Stimulated activated memory B cell treated with anti-CD40 and anti-IgM and Interleukin-4, amounts not matched to agents 10 μg/mL and 1 μg/mL and 100 μg/mL, for 72 hours (primary cell): ENCODE measurements at places on chromosomes 13 and 19.

DNA sequence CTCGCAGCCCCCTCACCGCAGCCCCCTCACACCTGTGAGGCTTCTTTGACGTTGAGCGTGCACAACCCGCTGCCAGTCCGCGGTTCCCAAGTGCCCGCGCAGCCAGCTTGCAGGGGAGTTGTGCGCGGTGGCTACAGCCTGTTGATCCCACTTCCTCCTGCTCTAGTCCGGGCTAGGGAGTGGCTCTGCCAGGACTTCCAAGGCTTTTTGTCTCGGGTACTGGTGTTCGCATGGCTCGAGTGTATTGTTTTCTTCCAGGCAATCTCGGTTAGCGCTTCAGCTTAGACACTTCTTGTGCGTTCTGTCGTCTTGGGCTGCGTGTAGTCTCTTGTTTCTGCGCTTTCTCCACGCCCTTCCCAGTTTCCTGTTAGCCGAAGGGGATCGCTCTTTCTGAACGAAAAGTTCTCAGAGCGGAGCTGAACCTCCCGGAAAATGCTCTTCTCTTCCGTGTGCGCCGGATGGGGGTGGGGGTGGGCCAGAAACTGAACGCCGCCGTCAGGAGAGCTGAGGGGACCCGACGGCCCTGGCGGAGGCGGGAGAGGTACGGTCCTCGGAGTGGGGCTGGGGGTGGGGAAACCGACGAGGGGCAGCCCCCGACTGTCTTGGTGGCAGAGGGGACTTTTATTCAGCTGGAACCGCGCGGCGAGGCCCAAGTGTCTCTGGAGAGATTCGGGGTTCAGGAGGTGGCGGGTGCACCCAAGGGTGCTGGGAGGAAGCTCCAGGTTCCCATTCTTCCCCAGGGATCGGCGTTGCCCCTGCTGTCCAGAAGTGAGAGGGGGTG lies 697 bp upstream of the DGKH start:
- ATAC-seq = peak; percentile 19

- ATAC-seq = no peak
These were observed 193.6 kb downstream of the RAP2A start for GRCh38 chr13:97627566-97627965.

DNA sequence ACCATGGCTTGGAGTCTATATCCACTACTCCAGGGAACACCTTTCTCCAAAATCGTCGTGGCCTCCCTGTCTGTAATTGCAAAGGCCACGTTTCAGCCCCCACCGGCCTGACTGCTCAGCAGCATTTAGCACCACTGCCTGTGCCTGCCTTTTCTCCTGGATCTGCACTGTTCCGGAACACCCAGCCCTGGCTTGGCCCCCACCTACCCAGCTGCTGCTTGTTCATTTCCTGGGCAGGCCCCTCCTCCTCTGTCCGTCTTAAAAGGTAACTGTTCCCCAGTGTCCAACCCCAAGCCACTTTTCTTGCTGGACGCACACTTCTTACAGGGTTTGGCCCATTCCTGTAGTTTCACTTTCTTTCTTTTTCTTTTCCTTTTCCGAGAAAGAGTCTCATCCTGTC lies 8.5 kb upstream of the SYT5 start:
- ATAC-seq = no peak

DNA sequence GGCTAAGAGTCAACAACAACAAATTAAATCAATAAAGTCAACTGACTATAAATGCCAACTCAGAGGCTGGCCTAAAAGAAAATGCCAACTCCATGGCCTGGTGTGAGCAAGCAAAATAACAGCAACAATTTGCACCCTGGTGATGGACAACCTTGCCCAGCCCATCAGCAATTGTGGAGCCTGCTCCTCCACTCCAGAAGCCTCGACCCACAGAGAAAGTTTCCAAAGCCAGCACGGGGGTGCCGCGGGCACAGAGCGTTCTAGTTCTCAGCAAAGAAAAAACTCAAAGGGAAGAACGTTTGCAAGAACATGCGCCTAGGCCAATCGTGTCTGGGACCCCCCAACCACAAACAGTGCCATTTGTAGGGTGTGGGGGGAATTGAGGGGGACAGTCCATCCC lies 11.3 kb downstream of the EPS15L1 start:
- no peak for ATAC-seq

GRCh38 chr13:104944176-104944575 lies 1591.3 kb downstream of the EFNB2 start:
- no peak for ATAC-seq

DNA sequence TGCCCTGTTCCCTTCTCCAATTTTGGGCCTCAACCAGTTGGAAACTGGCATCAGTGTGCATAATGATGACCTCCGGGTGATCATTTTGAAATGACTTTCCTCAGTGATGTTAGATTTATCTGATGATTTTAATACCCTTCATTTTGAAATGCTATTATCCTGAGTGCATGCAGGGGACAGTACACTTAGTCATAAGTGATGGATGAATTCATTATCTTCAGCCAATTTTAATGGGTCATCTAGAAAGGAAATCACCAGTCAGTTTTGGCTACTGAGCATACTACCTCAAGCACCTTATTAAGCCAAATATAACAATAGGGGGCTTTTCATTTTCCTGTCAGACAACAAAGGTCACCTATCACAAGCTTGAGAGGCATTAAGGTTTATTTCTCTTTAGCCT lies 118.5 kb upstream of the MIR17HG start:
- ATAC-seq = no peak

DNA sequence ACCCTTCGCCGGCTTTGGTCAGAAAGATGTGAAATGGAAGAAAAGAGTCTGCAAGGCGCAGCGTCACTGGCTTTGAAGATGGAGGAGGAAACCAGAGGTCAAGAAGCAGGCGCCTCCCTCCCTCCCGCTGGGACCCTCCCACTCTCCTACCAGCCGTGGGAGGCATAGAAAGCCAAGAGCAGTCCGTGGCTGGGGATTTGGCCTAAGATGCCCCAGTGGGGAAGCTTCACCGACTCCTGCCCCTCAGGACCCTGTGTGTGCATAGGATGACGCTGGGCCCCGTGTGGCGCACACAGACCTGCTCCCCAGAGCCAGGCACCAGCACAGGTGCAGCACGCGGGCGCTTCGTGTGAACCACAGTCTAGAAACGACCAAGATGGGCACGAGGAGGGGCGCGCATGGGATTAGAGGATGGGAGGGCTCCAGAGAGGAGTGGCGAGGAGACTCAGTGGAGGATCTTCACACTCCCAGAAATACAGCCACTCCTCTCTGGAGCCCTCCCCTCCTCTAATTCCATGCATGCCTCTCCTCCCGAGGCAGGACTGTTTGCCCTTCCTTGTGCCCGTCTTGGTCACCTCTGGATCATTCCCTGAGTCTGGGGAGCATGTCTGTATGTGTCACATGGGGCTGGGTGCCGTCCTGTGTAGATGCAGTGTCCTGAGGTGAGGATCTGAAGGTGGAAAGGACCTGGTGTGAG lies 194.3 kb downstream of the TEX29 start:
- ATAC-seq = no peak

- peak; percentile 69 for ATAC-seq
These were observed 591 bp downstream of the ZNF823 start for GRCh38 chr19:11737964-11738745.

DNA sequence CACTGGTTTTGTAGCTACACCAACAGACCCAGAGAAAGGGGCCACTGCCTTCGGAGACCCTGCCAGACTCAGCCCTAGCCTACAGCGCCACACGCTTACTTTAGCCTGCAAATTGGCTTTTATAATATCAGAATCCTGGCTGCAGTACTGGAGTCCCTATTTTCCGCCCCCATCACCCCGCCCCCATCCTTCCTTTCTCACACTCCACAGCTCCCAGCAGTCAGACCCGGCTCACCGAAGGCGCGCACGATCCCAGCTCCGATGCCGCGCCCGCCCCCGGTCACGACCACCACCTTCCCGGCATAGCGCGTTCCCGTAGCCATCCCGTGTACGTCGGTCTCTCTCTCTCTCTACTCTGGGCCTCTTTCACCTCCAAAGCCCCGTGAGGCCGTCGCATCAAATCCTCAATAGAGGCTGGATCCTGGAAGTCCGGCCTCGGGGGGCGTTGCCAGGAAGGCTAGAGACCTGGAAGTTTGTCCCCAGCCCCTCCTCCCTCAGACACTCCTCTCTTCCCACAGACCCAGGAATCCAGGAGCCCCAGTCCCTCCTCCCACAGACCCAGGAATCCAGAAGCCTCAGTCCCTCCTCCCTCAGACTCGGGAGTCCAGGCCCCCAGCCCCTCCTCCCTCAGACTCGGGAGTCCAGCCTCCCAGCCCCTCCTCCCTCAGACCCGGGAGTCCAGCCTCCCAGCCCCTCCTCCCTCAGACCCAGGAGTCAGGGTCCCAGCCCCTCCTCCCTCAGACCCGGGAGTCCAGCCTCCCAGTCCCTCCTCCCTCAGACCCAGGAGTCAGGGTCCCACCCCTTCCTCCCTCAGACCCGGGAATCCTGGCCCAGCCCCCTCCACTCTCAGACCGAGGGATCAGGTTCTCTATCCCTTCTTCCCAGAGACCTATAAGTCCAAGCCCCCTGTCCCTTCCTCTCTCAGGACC lies at the start of gene HSD17B14:
Gene HSD17B14 (minus strand): TSS at position 403 of the 929 bp plus-strand sequence. CDS start 80 bp downstream, at position 323.
- no peak for ATAC-seq

GRCh38 chr19:42285541-42285941 lies 16.4 kb upstream of the PRR19 start:
- no peak for ATAC-seq

- ATAC-seq = no peak
These were observed 10.3 kb downstream of the CELF5 start for GRCh38 chr19:3234800-3235199.

DNA sequence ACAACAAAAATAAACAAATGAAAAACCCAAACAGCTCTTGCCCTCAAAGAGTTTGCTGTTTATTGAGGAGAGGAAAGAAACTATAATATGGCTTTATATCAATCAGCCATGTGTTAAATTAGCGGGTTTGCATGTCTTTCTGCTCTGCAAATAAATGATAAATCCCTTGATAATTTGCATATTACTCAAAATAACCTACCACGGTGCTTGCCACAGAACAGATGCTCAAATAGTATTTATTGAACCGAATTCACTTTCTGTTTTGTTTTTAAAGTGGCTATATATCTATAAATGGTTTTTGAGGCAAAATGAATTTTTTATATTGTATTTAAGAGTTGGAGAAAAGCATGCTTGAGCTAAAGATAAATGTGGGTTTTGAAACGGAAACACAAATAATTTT lies 428.1 kb downstream of the ITGBL1 start:
- ATAC-seq = no peak

GRCh38 chr19:18593367-18594095 lies 4.9 kb downstream of the REX1BD start:
- no peak for ATAC-seq

DNA sequence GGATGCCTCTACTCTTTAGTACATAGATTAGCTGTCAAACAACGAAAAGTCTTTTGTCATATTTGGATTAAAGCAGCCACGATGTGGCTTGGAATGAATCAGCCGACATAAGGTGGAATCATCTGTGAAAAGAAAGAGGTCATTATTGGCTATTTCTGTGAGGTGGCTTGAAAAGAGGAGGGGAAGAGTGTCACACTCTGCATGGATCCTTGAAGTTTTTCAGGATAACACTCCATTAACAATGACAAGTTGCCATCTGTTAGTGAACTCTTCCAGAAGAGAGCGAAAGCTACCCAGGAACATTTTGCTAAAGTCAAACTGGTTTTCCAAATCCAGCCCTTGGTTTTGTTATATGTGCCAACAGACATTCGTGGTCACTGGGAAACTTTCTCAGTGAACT lies 1604.8 kb downstream of the OLFM4 start:
- no peak for ATAC-seq

GRCh38 chr19:46442808-46443450 lies 14.2 kb upstream of the PNMA8C start:
- no peak for ATAC-seq

GRCh38 chr13:98556142-98556816 lies 20.6 kb downstream of the STK24 start:
- no peak for ATAC-seq

DNA sequence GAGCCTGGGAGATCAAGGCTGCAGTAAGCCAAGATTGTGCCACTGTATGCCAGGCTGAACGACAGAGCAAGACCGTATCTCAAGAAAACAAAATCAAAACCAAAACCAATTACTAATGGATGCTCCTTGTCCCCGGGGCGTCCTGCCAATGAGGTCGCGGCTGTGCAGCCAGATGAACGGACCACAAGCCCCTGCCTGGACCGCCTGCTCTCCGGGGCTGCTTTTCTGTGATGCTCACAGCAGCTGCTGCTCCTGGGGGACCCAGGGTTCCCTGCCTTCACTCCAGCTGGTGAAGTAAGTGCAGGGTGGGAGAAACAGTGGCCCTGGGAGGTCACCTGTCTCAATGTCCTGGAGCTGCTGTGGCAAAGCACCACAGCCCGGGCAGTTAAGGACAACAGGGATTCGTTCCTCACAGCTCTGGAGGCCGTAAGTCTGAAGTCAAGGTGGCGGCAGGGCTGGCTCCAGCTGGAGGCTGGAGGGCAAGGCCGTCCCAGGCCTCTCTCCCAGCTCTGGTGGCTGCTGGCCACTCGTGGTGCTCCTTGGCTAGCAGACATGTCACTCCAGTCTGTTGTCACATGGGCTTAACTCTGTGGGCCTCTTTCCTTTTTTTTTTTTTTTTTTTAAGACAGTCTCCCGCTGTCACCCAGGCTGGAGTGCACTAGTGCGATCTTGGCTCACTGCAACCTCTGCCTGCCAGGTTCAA lies 10.1 kb downstream of the COPE start:
- ATAC-seq = no peak

DNA sequence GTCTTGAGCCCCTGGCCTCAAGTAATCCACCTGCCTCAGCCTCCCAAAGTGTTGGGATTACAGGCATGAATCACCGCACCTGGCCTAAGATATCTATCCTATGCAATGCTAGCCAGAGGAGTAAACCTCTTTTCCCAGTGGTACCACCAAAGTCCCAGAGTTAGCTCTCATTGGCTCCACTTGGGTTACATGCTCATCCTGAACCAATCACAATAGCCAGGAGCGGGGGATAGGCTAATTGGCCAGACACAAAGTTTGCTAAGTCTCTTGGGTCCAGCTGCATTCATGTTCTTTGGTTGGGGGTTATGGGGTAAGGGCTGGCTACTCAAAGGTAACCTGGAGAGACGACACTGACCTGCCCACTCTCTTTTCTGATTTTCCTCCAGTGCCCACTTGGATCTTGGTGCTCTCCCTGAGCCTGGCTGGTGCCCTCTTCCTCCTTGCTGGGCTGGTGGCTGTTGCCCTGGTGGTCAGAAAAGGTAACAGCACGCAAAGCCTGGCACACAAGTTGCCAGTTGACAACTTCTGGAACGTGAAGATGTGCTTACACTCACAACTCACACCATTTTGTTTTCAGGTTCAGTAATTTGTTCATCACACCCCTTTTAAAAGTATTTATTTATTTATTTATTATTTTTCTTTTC lies 7.8 kb downstream of the C19orf38 start:
- ATAC-seq = no peak

- ATAC-seq = no peak
These were observed 4.9 kb downstream of the SLAIN1 start for GRCh38 chr13:77702366-77702765.

DNA sequence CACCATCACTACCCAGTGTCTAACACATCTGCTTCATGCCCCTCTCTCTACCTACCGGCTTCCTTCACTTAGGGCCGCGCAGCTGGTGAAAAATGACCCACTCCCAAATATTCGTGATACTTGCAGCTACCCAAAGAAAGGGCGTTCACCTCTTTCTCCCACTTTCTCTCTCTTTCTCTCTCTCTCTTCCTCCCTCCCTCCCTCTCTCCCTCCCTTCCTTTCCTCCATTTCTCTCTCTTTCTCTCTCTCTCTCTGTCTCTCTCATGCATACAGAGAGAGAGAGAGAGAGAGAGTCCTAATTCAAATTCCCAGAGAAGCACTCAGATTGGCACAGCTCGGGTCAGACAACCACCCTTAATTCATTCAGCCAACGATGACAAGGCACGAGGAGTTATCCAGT lies 27.7 kb upstream of the POP4 start:
- no peak for ATAC-seq

- ATAC-seq = no peak
These were observed 45.7 kb upstream of the KATNAL1 start for GRCh38 chr13:30353060-30353459.
